Caudate nucleus (tissue), 63 donors: ENCODE measurements at places on chromosomes 11 and 22.
A peak's percentile ranks its signal among the peaks of the same experiment; 100 is the strongest.

DNA sequence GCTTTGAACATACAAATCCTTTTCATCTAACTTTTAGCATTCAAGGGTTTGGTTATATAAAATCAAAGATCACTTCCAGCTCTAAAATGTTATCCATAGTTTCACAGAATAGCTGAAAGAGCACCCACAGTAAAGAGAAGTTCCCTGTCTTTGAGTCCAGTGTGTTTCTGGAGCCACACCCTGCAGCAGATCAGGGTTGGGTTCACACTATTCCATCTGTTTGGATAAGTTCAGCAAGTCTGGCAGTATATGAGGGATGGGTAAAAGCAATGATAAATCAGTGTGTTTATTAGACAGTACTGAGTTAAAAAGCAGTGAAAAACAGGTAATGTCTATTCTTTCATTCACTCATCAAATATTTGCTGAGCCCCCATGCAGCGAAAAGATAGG lies 135.8 kb upstream of the PITPNB start:
- no peak for DNase-seq

- DNase-seq: no peak
Measured at GRCh38 chr11:112504056-112504455, 243.4 kb upstream of the PLET1 start.

DNA sequence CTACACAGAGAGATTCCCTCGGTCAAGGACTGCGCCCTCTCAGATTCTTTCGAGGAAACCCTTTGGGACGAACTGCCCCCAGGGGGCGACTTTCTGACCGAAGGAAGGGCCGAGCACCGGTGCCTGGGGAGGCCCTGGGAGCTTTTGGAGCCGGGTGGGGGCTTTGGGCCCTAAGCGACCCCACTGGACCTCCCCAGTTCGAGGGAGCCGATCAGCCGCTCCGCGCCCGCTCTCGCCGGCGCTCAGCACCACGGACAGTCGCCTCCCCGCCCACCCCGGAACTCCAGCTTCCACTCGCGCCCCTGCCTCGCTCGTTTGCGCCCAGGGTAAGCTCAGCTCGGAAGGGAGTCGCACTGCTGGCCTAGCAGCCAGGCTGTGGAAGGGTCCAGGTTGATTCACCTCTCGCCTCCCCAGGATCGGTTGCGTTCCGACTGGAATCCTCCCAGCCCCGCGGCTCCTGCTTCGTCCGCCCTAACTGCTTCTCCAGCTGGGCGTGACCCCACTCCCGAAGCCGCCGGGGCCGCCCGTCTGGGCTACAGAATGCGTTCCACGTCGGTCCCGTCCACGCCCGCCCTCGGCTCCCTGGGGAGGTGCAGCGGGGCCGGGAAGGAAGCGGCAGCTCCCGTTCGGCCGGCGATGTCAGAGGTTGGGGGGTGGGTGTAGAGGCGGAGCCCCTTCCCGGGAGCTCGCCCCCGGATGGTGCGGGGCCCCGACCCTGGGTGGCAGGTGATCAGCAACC lies 428 bp downstream of the SCN3B start:
- DNase-seq: peak; percentile 17

DNA sequence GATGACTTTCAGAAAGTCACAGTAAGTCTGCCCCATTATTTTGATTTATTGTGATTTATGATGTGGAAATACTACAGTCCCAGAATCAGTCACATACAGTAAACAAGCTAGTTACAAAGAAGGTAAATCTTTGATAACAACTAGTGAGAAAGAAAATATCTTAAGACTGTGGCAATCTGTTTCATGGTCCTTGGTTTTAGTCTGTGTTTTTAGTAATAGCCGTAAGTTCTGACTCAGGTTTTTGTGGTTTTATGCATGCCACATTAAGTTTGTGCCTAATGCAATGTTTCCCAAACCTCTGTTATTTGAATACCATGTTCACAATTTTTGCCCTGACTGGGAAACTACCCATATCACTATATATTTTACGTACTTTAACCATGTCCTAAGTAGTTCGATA lies 6.7 kb downstream of the CEP295 start:
- DNase-seq: no peak

DNA sequence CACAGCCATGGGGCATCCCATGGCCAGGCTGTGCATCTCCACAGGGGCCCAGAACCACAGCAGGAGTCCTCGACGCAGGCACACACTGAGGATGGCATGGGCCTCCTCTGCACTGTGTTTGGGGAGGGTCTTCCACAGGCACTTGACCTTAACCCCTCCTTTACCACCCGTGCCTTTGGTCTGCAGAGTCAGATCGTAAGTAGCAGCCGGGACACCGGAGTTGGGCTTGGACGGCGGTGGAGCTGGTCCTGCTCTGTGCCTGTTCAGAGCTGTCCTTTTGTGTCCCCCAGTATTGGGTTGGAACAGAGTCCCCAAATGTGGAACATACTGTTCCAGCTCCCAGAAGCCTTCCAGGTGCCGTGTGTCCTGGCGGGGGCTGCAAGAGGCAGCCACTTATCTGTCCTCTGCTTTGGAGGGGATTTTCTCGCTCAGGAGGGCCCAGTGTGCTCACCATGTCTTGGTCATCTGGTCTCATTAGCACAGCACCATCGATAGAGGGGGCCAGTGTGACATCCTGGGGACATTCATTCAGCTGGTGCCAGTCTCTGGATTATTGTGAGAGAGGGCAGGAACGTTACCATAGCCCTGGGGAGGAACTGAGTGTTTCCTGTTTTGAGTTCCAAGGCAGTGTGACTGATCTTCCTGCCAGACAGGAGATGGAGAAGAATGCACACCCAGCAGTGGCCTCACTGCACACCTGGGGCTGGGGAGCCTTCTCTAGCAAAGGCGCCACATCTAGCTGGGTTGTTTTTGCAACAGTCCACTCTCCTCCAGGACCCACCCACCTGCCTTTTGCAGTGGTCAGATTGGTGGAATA lies 12.4 kb downstream of the CRELD2 start:
- peak; percentile 80 for DNase-seq

GRCh38 chr11:100777736-100778135 lies 90.6 kb downstream of the ARHGAP42 start:
- no peak for DNase-seq

- DNase-seq: peak; percentile 76
Measured at GRCh38 chr11:64341851-64342791, 2.1 kb downstream of the CCDC88B start.

DNA sequence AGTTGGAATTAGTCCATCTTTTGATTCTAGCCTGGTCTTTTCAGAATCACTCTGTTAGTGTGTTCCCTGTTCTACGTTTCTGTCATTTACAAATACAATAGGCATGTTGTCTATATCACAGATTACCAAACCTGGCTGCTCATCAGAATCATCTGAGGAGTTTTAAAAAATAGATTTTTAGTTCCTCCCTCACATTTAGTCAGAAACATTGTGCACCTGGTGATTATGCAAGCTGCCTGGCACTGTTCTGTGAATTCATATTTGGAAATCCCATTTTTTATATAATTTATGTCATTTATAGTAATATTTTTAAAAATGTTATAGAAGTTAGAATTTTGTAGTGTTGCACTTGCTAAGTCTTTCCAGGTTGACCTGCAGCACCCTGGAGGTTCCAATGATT lies 107.3 kb downstream of the PDE3B start:
- DNase-seq: no peak

GRCh38 chr11:71263386-71263785 lies 11.0 kb upstream of the SHANK2 start:
- DNase-seq: no peak

GRCh38 chr11:109972939-109973338 lies 120.3 kb upstream of the ZC3H12C start:
- no peak for DNase-seq

DNA sequence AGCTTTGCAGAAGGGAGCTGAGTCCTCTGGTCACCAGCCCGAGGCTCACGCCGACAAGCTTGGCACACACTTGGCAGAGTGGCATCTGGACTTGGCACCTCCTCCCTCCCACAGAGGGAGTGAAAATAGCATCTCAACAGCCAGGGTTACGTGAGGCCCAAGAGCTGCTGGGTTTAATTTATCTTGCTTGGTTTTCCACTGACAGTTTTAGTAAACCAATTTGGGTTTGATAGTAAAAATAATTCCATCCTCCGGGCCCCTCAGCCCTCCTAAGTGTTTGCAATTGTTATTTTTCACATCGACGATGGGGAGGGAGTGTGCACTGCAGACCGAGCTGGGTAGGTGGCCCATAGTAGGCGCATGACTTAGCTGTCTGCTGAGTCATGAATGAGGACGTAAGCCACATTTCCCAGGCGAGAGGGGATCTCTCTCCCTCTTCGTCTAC lies 107.6 kb upstream of the ASPHD2 start:
- no peak for DNase-seq

DNA sequence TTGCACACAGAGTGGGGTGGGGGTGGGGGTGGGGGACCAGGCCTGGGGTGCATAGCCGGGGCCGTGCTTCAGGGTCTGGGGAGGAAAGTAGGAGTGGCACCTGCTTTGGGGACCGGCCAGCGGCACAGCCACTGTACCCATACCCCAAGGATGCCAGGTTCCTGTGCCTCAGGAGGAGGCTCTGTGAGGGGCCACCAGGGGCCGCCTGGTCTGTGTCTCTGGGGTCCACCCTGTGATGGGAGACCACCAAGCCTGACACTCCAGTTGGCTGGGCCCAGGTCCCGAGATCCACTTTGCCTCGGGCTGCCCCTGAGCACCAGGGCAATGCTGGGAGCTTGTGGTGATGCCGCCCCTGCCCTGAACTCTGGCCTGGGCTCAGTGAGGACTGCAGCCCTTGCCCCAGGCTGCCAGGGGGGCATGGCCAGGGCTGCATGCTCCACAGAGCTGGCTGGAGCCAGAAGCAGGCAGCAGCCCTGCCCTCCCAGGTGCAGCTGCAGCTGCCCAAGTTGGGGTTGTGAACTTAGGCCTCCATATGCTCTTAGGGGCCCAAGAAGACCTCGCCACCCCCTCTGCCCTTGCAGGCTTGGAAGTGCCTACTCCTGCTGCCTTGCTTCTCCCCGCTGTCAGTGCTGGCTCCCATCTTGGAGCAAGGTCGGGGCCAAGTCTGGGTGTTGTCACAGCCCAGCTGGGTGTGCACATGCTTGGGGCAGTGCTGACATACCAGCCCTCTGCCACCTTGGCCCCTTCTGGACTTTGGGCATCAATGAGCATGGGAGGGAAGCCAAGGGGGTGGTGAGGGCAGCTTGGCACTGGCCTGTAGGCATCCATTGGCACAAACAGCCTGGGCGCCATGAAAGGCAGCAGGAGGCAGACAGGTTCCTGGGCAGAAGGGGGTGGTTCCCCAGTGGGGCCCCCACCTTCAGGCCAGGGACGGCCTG lies 123.3 kb upstream of the THY1 start:
- no peak for DNase-seq

DNA sequence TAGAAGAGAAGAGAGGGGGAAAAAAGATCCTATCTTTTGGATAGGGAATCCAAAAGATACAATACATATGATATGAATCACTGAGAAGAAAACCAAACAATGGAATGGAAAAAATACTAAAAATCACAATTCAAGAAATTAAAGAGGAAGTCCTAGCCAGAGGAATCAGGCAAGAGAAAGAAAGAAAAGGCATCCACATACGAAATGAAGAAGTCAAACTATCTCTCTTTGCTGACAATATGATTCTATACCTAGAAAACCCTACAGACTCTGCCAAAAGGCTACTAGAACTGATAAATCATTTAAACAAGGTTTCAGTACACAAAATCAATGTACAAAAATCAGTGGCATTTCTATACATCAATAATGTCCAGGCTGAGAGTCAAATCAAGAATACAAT lies 91.4 kb downstream of the EFCAB6 start:
- DNase-seq: no peak

GRCh38 chr11:30758946-30759504 lies 172.9 kb upstream of the MPPED2 start:
- DNase-seq: no peak

DNA sequence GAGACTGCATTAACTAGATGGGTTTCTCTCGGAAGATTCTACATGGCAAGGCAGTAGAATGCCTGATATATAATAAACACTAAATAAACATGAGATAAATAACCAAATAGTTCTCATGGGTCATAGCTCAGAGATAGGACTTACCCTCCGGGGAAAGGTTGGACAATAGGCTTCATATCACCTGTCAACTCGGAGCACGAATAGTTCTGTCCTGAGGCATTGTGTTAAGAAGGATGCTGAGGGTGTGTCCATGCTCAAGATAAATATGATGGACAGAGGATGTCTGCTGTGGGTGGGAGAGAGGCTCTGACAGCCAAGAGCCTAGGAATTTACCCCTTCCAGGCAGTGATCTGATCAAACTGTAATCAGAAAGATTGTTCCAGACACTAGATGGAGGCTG lies 474.0 kb downstream of the MIAT start:
- no peak for DNase-seq

DNA sequence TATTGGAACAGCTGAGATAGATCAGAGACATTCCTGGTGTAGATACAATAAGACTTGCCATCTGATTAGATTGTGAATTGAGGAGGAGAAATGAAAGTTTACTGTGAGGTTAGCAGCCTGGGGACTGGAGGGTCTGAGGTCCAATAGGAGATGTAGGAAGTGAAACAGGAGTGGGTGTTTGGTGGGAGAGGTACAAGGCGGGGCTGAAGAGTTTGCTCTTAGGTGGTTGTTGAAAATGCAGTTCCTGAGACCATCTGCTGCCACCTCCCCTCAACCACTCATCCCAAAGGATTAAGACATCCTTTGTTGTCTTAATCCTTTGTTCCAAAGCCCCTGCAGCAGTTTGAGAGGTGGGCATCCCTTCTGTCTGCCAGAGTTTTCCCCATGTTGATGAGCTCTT lies 14.8 kb downstream of the PIWIL4 start:
- no peak for DNase-seq

DNA sequence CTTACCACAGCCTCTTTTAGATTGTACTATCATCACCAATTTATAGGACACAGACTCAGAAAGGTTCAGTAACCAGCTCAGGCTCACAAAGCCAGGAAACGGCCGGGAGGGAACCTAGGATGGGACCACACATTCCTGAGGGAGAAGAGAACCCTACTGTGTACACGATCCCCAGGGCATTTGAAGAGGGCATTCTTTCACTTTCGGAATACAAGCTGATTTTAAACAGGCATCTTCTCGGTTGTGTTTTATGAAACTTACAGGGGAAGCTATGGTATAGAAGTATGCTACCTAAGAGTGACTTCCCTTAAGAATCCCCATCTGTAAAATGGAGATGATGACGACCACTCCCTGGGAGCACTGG lies 19.0 kb downstream of the SMCO4 start:
- DNase-seq: no peak

DNA sequence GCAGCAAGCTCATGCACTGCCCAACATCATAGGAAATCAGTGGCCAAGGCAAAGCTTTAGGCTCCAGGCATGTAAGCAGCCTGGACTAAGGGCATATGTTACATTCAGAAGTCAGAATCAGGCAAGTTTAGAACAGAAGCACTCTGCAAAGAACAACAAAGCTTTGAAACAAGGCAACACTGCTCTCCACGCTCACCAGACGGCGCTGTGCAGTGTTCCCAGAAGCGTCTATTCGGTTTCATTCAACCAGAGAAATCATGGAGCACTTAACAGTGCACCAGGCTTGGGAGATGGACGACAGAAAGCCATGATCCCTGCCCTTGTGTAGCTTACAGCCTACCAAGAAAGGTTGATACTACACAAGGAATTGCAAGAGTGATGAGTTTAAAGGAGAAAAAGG lies 555.8 kb downstream of the BUD13 start:
- DNase-seq: peak; percentile 20
